ENCODE measurements at places on chromosomes 5 and 9. TPM values are rescaled to one million over a fixed set of nuclear protein-coding genes. Genes with fewer than 3 reads are reported as not detected.

STC2 gene
- total RNA-seq: 97.3 TPM

SHOC1 gene
- 1.1 TPM for total RNA-seq

PSD2 gene
- total RNA-seq: 0.79 TPM

TSSK1B gene
- not detected for total RNA-seq

SPRY4 gene
- total RNA-seq: 112 TPM

DNA sequence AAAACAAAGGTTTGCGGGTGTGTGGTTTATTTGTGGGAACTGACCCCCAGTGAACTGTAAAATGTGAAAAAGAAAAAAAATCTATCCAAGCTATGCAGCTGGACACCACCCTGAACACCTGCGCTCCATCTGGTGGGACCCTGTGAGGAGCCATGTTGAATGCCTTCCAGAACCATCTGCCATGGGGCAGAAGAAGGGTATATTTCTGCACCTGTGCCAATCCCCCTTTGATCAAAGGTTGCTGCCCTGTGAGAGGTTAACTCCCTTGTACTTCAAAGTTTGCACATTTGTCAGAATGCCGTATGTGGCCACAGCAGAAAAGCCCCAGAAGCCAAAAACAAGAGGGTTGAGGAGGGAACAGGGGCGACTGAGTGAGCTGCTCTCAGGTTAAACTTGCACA is 148.5 kb upstream of the ALDH1B1 start:
- no peaks in the 10 kb centered on the region for H3K4me1 ChIP-seq
- no peak for DNase-seq
- H3K36me3 ChIP-seq: no peaks in the 10 kb centered on the region
- H3K27me3 ChIP-seq: no peaks in the 10 kb centered on the region
- no peak overlapping the region for H3K4me3 ChIP-seq
- H3K27ac ChIP-seq: no peak overlapping the region

- peaks cover 11% of the 10 kb centered on the region for H3K36me3 ChIP-seq
- no peaks in the 10 kb centered on the region for H3K27me3 ChIP-seq
- no peak overlapping the region for H3K27ac ChIP-seq
- no peak overlapping the region for H3K4me3 ChIP-seq
- H3K4me1 ChIP-seq: no peaks in the 10 kb centered on the region
These were observed 26.1 kb downstream of the PWWP2A start for GRCh38 chr5:160092960-160093707.

DNA sequence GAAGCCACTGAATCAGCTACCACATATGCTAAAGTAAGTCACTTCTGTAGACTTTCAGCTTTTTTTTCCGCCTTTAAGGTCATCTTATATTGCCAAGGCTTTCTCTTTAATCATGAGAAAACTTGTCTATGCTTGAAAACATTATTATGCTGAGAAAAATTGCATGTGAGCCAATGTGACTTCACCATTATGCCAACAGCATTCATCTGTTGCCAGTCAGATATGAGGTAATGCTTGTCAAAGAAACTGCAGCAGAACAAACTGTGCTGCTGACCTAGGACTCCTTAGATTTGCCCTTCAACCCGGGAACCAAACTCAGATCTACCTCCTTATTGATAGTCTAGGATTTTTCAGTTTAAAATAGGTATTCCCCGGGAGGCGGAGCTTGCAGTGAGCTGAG is 34.3 kb downstream of the SLC44A1 start:
- H3K4me3 ChIP-seq: no peak overlapping the region
- no peak for DNase-seq
- no peak overlapping the region for H3K27ac ChIP-seq
- peaks cover 3% of the 10 kb centered on the region for H3K4me1 ChIP-seq
- H3K36me3 ChIP-seq: no peaks in the 10 kb centered on the region

DNA sequence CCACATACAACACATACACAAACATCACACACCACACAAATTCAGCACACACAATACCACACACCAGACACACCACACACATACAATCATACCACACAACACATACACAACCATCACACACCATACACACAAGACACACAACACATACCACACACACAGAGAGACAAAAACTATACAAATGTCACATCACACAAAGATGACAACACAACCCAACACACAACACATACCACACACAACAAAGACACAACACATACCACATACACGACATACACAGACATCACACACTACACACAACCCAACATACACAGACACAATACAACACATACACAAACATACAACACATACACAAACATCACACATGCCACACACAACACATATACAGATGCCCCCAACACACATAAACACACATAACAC is 44.8 kb downstream of the ROR2 start:
- H3K27ac ChIP-seq: no peak overlapping the region
- H3K27me3 ChIP-seq: no peaks in the 10 kb centered on the region
- no peak for DNase-seq
- H3K4me3 ChIP-seq: no peak overlapping the region

- no peak for DNase-seq
- H3K4me3 ChIP-seq: no peak overlapping the region
- no peak overlapping the region for H3K27ac ChIP-seq
These were observed 288.1 kb upstream of the PTGER4 start for GRCh38 chr5:40391642-40392041.

DNA sequence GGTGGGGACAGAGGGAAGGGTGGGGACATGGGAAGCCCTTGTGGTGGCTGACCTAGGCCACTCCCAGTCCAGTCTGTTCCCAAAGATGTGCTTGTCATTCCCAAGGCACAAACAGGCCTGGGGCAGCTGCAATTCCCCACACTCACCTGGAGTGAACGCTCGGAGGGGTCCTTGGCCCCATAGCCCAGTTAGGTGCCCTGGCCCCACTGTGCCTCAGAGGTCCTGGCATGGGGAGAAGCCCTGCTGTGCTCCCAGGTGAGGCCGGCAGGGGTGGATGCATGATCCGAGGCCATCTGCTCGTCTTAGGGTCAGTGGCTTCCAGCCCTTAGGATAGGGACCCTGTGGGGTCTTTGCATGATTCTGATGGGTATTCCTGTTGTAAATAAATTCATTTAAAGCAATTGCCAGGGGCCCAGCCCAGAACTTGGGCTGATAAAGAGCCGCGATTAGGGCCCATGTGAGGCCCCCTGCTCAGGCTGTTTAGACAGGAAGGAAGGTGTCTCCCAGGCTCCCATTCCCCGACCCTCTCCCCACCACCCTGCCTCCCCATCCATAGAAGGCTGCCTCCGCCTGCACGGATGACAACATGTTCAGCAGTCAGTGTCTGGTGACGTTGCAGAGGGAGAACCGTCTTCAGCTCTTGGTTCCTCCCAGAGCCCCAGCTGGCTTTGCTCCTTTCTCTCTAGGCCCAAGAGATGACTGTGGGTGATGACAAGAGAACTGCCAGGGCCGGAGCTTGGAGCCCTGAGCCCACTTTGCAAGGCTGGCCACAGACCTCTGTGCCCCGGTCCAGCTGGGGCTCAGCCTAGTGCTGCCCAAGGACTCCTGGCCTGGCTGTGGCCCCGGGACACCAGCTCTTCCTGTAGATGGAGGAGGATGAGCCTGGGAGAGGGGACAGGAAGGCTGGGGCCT is 28.4 kb upstream of the IRX4 start:
- no peaks in the 10 kb centered on the region for H3K36me3 ChIP-seq
- H3K27ac ChIP-seq: no peak overlapping the region
- H3K27me3 ChIP-seq: no peaks in the 10 kb centered on the region
- no peaks in the 10 kb centered on the region for H3K4me1 ChIP-seq
- no peak for DNase-seq

DNA sequence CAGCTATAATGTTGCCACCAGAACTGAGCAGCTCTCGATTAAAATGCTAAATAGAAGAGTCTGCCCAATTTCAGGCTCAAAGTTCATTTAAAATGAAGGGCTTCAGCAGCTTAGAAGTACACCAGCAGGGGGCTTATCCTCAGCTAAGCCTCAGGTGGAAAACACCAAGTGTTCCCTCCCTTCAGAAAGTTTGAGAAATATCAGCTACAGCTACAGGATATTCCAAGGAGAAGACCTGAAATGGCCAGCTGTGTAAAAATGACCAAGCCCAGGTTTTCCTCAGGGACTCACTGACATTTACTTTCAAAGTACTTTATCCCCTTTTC is 395.4 kb downstream of the DTWD2 start:
- H3K4me3 ChIP-seq: no peak overlapping the region
- no peaks in the 10 kb centered on the region for H3K27me3 ChIP-seq
- no peaks in the 10 kb centered on the region for H3K36me3 ChIP-seq
- no peak overlapping the region for H3K27ac ChIP-seq

- no peak overlapping the region for H3K4me3 ChIP-seq
- no peak overlapping the region for H3K27ac ChIP-seq
- DNase-seq: no peak
- H3K36me3 ChIP-seq: no peaks in the 10 kb centered on the region
- H3K4me1 ChIP-seq: no peaks in the 10 kb centered on the region
These were observed 471.7 kb upstream of the RORB start for GRCh38 chr9:74025402-74025925.

DNA sequence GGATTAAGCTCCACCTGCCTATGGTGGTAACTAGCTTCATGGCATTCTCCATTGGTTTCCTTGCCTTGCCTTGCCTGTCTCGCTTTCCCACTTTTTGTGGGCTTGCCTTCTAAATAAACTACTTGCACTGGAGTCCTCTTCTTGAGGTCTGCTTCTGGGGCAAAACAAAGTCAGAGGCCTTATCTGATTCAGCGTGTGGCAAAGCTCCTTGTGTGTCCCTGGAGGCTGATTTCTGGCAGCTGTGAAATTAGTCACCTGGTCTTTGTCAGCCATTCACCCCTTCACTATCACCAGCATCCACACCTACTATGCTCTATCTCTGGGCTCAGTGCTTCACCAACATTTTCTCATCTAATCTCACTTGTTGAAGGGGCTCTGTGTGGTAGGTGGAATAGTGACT is 176.2 kb downstream of the SEC61B start:
- H3K4me3 ChIP-seq: no peak overlapping the region
- no peaks in the 10 kb centered on the region for H3K4me1 ChIP-seq
- H3K36me3 ChIP-seq: no peaks in the 10 kb centered on the region
- H3K27me3 ChIP-seq: no peaks in the 10 kb centered on the region
- H3K27ac ChIP-seq: no peak overlapping the region

DNA sequence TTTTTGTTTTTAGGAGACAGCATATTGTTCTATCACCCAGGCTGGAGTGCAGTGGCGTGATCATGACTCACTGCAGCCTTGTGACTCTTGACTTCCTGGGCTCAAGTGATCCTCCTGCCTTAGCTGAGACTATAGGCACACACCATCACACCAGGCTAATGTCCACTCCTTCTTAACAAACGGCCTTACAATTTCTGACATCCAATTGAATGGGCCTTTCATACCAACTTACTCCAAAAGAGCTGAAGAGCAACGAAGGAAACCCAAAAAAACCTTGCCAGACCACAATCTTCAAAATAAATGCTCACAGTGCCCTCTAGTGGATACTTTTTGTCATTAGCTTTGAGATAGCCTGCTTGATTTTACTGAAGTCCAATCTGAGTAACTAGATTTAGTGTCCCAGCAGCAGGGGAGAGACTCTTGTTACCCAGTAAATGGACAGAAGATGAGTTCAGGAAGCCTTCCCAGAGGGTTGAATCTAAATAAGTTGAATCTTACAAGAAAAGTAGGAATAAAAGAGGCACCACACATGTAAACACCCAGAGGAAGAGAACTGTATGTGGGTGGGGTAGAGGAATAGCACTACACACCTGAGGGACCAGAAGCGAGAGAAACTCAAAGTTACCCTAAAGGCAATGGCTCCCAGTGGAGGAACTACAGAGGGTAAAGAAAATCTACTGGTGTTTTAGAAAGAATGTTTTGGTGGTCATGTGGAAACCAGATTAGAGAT is 9.3 kb downstream of the ZNF622 start:
- H3K4me3 ChIP-seq: no peak overlapping the region
- H3K27ac ChIP-seq: no peak overlapping the region
- H3K27me3 ChIP-seq: no peaks in the 10 kb centered on the region
- peaks cover 38% of the 10 kb centered on the region for H3K36me3 ChIP-seq

- DNase-seq: no peak
- no peaks in the 10 kb centered on the region for H3K4me1 ChIP-seq
- H3K27ac ChIP-seq: no peak overlapping the region
- H3K27me3 ChIP-seq: no peaks in the 10 kb centered on the region
- no peaks in the 10 kb centered on the region for H3K36me3 ChIP-seq
- no peak overlapping the region for H3K4me3 ChIP-seq
These were observed 271.0 kb downstream of the PRR16 start for GRCh38 chr5:120735076-120735475.

DNA sequence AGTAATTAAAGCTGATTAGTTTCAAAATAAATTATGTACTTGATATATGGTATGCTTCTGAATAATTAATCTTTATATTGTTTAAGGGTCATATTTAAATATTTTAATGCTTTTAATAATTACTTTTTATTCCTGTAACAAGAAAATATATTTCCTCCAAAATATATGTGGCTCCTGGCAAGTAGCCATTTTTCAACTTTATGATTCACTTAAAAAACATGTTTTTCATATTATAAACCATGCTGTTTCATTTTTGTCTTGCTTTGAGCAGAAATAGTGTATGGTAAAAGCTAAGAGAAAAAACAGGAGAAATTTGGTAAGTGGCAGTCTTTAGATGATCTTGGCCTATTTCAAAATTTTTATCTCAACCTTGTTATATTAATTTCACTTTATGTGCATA is 14.6 kb downstream of the SPATA9 start:
- H3K36me3 ChIP-seq: no peaks in the 10 kb centered on the region
- no peak overlapping the region for H3K4me3 ChIP-seq
- H3K27me3 ChIP-seq: no peaks in the 10 kb centered on the region

- DNase-seq: no peak
- H3K27me3 ChIP-seq: no peaks in the 10 kb centered on the region
- no peak overlapping the region for H3K4me3 ChIP-seq
These were observed 192.2 kb downstream of the HSD17B3 start for GRCh38 chr9:96109680-96110351.

DNA sequence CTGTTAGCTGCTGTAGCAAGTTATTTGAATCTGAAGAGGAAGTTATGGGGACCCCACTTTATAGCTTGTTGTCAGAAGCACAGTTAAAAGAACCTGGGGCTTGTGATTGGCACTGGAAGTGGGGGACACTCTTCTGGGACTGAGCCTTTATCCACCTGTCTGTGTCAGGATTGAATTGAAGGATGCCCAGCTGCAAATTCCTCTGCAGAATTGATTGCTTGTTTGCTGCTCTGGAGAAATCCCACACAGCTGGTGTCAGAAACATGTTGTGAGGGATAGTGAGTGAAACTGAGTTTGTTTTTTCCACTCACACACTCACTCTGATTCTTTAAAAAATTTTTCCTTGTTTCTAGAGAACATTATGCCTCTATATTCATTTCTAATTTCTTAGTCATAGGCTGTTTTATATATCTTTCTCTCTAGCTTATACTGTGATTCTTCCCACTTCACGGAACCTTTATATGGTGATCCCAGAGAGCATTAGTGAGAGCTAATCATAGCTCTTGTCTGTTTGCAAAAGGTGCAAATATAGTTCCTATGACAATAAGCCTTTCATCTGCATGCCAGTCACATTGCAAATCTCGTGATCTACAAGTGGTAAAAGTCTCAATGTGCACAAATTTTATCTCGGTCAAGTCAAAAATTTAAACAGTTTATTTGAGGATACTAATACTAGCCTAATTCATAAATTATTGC is 188.5 kb upstream of the EDIL3 start:
- H3K4me1 ChIP-seq: no peaks in the 10 kb centered on the region
- no peak for DNase-seq
- H3K27me3 ChIP-seq: no peaks in the 10 kb centered on the region
- no peak overlapping the region for H3K4me3 ChIP-seq
